NCI-H1092 (cell line): ENCODE measurements at places on chromosomes 2 and 18.

DNA sequence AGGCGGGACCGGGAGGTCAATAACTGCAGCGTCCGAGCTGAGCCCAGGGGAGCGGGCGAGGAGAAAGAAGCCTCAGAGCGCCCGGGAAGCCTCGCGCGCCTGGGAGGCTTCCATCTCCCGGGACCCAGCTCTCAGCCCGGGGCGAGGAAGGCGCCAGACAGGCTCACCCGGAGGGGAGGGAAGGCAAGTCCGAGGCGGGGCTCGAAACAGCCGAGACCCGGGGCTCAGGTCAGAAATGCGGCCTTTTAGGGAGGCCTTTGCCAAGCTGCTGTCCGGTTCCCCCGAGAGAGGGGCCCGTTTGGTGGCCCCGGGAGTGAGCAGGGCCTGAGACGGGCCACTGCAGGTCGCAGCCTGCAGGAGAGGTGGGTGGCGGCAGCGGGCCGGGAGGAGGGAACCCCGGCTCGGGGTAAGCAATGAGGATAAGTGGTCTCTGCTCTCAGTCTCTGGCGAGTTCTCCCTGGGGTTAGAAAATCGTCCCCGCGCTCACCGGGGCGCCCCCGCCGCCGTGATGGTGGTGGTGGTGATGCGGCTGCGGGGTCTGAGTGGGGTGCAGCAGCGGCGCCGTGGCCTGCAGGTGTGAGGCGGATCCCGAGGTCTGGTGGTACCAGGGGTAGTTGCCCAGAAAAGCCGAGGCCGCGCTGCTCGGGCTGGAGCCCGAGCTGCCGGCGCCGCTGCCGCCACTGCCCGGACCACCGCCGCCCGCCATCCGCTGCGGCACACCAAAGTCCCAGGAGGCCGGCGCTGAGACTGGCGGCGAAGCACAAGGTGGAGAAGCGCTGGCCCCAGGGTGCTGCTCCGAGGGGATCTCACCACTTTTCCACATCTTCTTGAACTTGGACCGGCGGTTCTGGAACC is 2.4 kb downstream of the DLX2 start:
- DNase-seq: no peak

- DNase-seq: no peak
These were observed 292.7 kb downstream of the ERBB4 start for GRCh38 chr2:212245880-212246279.

DNA sequence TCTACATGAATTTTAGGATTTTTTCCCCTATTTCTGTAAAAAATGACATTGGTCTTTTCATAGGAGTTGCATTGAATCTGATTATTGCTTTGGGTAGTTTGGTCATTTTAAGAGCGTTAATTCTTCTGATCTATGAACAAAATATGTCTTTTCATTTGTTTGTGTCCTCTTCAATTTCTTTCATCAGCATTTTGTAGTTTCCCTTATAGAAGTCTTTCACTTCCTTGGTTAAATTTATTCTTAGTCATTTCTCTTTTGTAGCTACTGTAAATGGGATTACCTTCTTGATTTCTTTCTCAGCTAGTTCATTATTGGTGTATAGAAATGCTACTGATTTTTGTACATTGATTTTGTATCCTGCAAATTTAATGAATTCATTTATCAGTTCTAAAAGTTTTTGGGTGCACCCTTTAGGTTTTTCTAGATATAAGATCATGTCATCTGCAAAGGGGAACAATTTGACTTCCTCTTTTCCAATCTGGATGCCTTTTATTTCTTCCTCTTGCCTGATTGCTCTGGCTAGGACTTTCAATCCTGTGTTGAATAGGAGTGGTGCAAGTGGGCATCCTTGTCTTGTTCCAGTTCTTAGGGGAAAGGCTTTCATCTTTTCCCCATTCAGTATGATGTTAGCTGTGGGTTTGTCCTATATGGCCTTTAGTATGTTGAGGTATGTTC is 36.6 kb upstream of the AAK1 start:
- no peak for DNase-seq

- no peak for DNase-seq
These were observed 106.0 kb downstream of the SETBP1 start for GRCh38 chr18:44786688-44787087.

DNA sequence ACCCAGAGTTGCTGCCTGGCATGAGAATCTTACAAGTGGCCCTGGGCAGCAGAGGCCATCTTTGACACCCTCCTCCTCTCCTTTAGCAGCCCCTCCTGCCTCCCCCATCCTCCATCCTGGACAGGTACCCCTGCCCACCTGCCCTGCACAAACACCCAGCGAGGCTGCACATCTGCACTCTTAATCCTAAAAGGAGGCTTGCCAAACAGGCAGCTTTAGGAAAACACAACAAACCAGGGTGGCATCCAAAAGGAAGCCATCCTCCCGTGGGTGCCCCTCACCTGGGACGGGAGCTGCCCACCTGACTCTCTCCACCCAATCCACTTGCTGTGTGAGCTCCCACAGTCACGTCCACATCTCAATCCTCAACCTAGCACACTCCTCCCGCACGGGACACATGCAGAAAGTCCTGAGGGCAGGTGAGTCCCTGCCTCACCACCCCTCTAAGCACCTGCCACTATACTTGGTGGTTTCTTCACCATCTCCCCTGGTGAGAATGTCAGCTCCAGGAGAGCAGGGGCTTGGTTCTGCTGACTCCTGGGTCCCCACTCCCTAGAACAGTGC is 5.8 kb downstream of the BIN1 start:
- DNase-seq: no peak

DNA sequence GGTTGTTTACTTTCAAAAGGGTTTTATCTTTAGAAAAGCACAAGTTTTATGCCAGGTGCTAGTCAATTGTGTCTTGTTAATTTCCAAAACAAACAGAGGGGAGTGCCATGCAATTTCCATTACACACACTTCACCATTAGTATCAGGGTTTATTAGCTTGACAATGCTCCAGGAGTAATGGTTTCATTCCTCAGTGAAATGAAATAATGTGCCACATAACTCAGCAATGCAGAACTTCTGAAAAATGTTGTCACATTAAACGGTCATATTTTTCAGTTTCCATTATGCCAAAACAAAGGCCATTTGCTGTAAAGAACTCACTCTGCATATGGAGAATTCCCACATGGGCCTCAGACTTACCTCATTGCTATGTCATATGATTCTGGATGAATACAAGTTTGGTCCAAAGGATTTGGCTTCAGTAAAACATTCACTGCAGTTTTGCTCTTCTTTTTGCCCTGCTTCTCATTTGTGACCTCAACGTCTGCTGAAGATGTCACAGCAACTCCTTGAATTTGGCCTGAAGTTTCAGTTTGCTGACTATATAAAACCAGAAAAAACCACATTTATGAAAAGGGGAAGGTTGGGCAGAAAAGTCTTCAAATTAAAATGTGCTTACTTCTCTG is 198.2 kb downstream of the SRBD1 start:
- no peak for DNase-seq

GRCh38 chr2:221309892-221310583 is 262.1 kb downstream of the EPHA4 start:
- DNase-seq: no peak

- DNase-seq: no peak
These were observed 83.8 kb upstream of the TLK1 start for GRCh38 chr2:171244466-171244969.

DNA sequence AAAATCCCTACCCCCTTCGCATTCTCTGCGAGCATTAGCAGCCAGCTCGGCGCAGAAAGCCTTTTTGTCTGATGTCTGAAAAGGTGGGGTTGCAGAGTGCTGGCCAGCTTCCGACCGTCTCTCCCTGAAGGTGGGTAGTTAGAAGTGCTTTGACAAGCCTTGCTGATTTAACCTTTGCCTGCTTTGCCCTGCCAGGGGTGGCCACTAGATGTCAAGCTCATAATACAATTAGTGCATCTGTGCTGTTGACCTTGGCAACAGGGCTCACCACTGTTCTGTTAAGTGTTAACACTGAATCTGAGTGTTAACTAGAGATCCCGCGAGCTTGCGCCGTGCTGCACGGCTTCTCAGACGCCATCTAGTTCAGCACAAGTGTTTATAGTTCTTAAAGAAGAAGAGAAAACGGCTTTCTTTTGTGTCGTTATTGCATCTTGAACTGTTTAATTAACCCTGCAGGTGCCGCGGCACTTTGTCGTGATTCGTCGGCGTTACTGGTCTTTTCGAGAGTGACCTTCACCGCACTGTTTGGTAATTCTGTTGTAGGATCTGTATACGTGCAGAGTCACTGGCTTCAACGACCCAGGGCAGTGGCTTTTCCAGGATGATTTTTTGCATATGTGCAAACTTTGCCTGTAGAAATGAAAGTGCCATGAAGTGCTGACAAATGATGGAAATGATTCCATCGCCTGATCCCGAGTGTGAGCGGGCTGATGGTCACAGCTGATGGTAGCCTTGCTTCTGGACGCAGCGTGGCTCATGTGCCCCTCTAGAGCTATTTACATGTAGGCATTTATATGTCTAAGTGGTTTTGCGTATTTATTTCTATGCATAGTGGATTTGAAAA is 5.5 kb downstream of the SALL3 start:
- DNase-seq: peak; percentile 76

DNA sequence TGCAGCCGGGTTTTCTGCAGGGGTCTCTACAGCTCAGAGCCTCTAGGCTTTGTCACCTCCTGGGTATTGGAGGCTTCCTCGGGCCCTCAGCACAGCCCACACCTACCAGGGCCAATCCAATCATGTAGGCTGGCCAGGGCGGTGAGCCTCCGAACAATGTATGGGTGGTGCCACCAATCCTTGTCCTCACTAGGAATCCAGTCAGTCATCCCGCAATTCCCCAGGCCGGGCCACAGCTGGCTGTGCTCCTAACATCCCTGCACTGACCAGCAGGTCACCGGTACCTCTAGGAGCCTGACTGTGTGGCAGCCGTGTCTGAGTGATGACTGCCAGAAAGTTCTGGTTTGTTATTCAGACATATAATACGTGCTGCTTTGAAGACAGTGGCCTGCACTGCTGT is 129.4 kb downstream of the SH3RF3 start:
- no peak for DNase-seq

- no peak for DNase-seq
These were observed 30.8 kb downstream of the GRHL1 start for GRCh38 chr2:9982248-9982647.

- no peak for DNase-seq
These were observed 427.9 kb downstream of the GALR1 start for GRCh38 chr18:77677536-77677935.

DNA sequence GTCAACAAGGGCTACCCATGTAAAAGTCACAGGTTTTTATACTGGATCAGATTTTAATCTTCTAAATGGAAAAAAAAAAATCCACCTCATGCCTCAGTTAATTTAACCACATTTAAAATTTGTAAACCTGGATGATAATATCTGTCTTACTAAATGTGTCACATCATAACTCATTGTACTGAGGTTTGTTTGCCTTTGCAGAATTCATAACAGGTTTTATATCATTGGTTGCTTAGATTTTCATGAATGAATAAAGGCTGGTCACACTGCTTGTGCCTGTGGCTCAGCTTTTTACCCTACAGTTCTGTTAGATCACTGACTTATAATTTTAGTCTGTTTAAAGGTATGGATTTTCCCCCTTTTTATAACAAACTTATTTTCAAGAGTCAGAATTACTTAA is 48.9 kb downstream of the PSMD14 start:
- no peak for DNase-seq

DNA sequence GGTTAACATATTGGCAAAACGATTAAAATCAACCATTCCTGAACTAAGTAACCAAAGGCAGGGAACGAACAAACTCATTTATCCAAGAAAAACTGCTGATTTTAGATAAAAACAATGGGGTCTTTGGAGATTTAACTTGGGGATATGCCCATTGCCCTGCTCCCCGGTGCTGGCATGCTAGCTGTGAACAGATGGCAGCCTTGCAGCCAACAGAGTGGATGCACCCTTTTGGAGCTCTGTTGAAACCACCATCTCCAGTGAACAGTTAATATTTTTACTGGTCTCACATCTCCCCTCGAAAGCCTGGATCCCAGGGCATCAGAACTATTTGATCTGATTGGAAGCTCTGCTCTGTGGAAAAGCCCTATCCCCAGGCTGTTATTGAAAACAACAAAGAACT is 303.1 kb downstream of the TGIF1 start:
- no peak for DNase-seq

DNA sequence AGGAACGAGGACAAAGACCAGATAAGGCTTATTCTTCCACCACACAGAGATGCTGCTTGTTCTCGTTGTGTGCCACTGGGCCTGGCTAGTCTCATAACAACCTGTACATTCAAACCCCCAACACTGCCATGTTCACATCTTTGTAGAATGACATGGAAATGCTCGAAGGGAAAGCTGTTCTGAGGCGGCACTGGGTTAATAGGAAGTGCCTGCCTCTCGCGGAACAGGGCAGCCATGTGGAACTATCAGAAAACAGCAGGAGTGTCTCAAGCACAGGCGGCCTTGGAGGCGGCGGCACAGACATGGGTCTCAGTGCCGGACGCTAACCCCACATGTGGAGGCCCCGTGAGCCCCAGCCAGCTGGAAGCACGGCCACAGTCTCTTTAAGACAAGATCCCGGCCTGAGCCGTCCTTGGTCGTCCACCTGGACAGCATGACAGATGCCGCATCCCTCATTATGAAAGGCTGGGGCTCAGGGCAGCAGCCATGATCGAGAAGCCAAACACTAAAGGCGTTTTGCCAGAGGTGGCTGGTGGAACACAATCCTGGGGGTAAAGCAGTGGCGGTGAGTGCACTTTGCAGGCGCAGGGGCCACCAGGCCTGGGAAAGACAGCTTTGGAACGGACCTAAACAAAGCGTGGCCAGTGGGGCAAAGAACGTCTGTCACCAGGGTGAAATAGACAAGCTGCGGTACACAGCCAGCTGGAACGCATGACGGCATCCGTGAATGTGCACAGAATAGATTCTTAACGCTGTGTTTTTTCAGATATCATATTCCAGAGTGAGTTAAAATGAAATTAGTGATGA is 161.0 kb downstream of the HDAC4 start:
- DNase-seq: no peak

DNA sequence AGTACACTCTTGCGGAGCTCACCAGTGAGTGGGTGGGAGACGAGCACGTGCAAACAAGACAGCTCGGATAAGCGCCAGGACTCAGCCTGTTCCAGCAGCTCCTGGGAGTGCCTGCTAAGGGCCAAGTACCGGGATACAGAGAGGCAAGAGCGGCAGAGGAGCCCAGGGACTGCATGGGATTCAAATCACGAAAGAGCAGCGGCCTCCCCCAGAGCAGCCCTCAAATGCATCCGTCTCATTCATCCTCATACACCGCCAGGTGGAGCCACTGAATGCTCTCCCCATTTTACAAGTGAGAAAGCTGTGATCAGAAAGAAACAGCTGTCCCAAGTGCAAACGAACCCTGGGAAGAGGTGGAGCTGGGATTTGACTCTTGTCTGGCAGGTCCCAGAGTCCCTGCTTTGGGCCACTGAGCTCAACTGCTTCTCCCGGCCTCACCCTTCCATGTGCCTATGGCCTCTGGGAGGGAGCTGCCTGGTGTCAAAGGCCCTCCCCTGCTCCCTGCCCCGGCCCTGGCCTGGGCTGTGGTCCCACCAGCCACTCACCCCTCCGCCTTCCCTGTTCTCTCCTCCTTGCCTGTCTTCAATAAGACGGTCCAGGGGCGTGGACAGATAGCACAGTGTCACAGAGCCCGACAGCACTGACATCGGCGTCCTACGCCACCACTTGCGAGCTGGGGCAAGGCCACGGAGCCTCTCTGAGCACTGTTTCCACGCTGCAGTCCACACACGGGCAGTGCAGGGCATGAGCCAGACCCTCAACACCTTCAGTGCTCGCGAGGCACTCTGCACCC is 72.8 kb upstream of the TAF1B start:
- DNase-seq: peak; percentile 31

- DNase-seq: no peak
These were observed 2.1 kb upstream of the SNED1 start for GRCh38 chr2:240996161-240996833.

- DNase-seq: no peak
These were observed 12.2 kb downstream of the PLEK start for GRCh38 chr2:68377137-68377780.

- DNase-seq: peak; percentile 10
These were observed 84.2 kb upstream of the LAPTM4A start for GRCh38 chr2:20135631-20136050.

- DNase-seq: no peak
These were observed 42.4 kb downstream of the KIF1A start for GRCh38 chr2:240777456-240778212.
